Muscle of leg (tissue), 16 donors: ENCODE measurements at places on chromosomes 1 and 21.
A peak's percentile ranks its signal among the peaks of the same experiment; 100 is the strongest.

GRCh38 chr1:92964316-92964715, 3.1 kb upstream of the DIPK1A start:
- H3K36me3 ChIP-seq = no peaks in the 10 kb centered on the region
- DNase-seq = no peak
- no peak overlapping the region for H3K4me3 ChIP-seq
- H3K27me3 ChIP-seq = peaks cover 4% of the 10 kb centered on the region
- no peak overlapping the region for H3K27ac ChIP-seq

- DNase-seq = peak; percentile 36
- H3K4me3 ChIP-seq = no peak overlapping the region
- no peaks in the 10 kb centered on the region for H3K27me3 ChIP-seq
Observed at GRCh38 chr1:83910461-83910860, 88.5 kb downstream of the TTLL7 start.

DNA sequence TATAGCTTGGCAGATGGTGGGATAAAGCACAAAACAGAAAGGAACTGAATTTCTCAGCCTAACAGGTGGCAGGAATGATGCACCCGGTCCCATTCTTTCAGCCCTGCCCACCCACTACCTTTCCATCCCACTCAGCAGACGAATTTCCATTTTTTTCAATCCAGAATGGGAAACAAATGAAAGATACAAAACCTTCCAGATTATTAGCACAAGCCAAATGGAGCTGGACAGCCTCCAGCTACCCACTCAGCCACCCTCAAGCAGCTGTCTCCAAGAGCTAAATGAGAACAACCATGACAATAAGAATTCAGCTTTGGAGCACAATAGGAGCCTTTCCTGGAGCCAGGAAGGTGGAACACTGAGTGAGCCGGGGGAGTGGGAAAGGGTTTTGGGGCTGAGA, 96.3 kb upstream of the ST6GALNAC5 start:
- H3K27me3 ChIP-seq = no peaks in the 10 kb centered on the region
- peak; percentile 25 for DNase-seq
- no peaks in the 10 kb centered on the region for H3K36me3 ChIP-seq
- no peak overlapping the region for H3K4me3 ChIP-seq
- peaks cover 4% of the 10 kb centered on the region for H3K4me1 ChIP-seq
- no peak overlapping the region for H3K27ac ChIP-seq

- H3K4me1 ChIP-seq = no peaks in the 10 kb centered on the region
- no peaks in the 10 kb centered on the region for H3K36me3 ChIP-seq
- no peak for DNase-seq
- no peak overlapping the region for H3K4me3 ChIP-seq
- H3K27me3 ChIP-seq = no peaks in the 10 kb centered on the region
Observed at GRCh38 chr1:117653732-117654492, 48.1 kb downstream of the TENT5C start.

GRCh38 chr1:107926436-107927080, 38.4 kb downstream of the VAV3 start:
- no peak overlapping the region for H3K27ac ChIP-seq
- H3K36me3 ChIP-seq = no peaks in the 10 kb centered on the region
- no peaks in the 10 kb centered on the region for H3K4me1 ChIP-seq
- no peaks in the 10 kb centered on the region for H3K27me3 ChIP-seq

DNA sequence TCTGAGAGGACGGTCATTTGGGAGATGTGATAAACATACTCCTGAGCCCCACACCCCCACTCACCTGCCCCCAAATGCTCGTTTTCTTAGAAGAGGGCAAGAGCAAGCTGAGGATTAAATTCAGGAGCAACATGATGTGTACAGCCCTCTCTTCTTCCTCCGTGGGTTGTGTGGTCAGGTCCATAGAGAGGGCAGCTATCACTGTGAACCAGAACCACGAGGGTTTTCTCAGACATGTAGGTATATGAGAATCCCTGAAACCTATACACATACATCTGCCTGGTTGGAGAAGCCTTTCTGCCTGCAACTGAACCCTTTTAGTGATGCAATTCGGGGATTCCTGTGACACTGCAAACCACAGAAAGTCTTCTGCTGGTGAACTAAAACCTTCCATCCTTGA, 38.9 kb downstream of the PGM1 start:
- H3K4me3 ChIP-seq = no peak overlapping the region
- DNase-seq = no peak
- H3K27me3 ChIP-seq = no peaks in the 10 kb centered on the region

GRCh38 chr1:17018849-17019248, 7.1 kb upstream of the ATP13A2 start:
- no peak for DNase-seq
- H3K27me3 ChIP-seq = no peaks in the 10 kb centered on the region
- H3K36me3 ChIP-seq = peaks cover 57% of the 10 kb centered on the region

GRCh38 chr1:18485227-18485626, 4.5 kb downstream of the KLHDC7A start:
- H3K4me1 ChIP-seq = peaks cover 18% of the 10 kb centered on the region
- DNase-seq = no peak
- H3K4me3 ChIP-seq = no peak overlapping the region
- H3K27me3 ChIP-seq = peaks cover 6% of the 10 kb centered on the region

- no peak overlapping the region for H3K4me3 ChIP-seq
- no peaks in the 10 kb centered on the region for H3K27me3 ChIP-seq
- no peak for DNase-seq
- H3K27ac ChIP-seq = no peak overlapping the region
- no peaks in the 10 kb centered on the region for H3K36me3 ChIP-seq
- H3K4me1 ChIP-seq = no peaks in the 10 kb centered on the region
Observed at GRCh38 chr1:103424650-103425049, 100.8 kb upstream of the RNPC3 start.

GRCh38 chr1:208207388-208208131, 36.6 kb downstream of the PLXNA2 start:
- DNase-seq = peak; percentile 64
- peaks cover 53% of the 10 kb centered on the region for H3K4me1 ChIP-seq
- H3K4me3 ChIP-seq = no peak overlapping the region

GRCh38 chr1:226975259-226976250, 35.5 kb downstream of the COQ8A start:
- H3K27me3 ChIP-seq = no peaks in the 10 kb centered on the region
- no peak overlapping the region for H3K4me3 ChIP-seq
- peak overlapping the region; percentile 76 for H3K27ac ChIP-seq
- peaks cover 19% of the 10 kb centered on the region for H3K36me3 ChIP-seq
- peaks cover 51% of the 10 kb centered on the region for H3K4me1 ChIP-seq
- DNase-seq = no peak

- H3K4me3 ChIP-seq = no peak overlapping the region
- peak overlapping the region; percentile 86 for H3K27ac ChIP-seq
- DNase-seq = no peak
- peaks cover 58% of the 10 kb centered on the region for H3K36me3 ChIP-seq
- H3K27me3 ChIP-seq = no peaks in the 10 kb centered on the region
Observed at GRCh38 chr1:204464187-204464631, 30.4 kb downstream of the PIK3C2B start.

GRCh38 chr21:42566524-42567213, 53.0 kb downstream of the SLC37A1 start:
- H3K36me3 ChIP-seq = peaks cover 2% of the 10 kb centered on the region
- no peak for DNase-seq
- no peak overlapping the region for H3K27ac ChIP-seq
- peaks cover 2% of the 10 kb centered on the region for H3K27me3 ChIP-seq
- no peaks in the 10 kb centered on the region for H3K4me1 ChIP-seq
- no peak overlapping the region for H3K4me3 ChIP-seq

DNA sequence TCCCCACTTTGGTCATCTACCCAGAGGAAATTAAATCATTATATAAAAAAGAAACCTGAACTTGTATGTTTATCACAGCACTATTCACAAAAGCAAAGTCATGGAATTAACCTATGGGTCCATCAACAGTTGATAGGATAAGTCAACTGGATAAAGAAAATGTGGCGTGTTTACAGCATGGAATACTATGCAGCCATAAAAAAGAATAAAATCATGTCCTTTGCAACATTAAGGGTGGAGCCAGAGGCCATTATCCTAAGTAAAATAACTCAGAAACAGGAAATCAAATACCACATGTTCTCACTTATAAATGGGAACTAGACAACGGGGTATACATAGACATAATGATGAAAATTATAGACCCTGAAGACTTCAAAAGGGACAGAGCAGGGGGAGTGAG, 27.6 kb upstream of the KCNK1 start:
- peaks cover 7% of the 10 kb centered on the region for H3K27me3 ChIP-seq
- H3K4me3 ChIP-seq = no peak overlapping the region
- H3K27ac ChIP-seq = no peak overlapping the region
- no peak for DNase-seq
- H3K4me1 ChIP-seq = no peaks in the 10 kb centered on the region

DNA sequence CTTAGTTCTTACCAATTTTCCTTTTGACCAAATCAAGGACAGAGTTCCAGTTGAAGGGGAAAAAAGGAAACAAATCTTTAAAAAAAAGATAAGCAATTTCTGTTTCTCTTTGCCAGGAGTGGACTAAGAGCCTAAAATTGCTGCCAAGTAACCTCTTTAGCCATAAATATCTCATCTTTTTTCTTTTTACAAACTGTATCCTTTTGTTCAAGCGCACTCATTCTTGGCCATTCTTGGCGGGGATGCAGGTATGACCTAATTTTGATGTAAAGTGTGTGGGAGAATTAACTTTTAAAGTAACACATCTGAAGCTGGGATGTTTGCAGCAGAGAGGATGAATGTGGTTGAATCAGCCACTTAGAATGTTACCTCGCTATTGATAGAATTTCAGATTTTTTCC, 13.4 kb upstream of the KIF1B start:
- no peaks in the 10 kb centered on the region for H3K27me3 ChIP-seq
- no peak overlapping the region for H3K4me3 ChIP-seq
- peak; percentile 87 for DNase-seq
- H3K36me3 ChIP-seq = no peaks in the 10 kb centered on the region

GRCh38 chr1:29055160-29055559, 68.5 kb downstream of the TMEM200B start:
- peaks cover 4% of the 10 kb centered on the region for H3K4me1 ChIP-seq
- no peak overlapping the region for H3K27ac ChIP-seq
- no peaks in the 10 kb centered on the region for H3K36me3 ChIP-seq
- no peak overlapping the region for H3K4me3 ChIP-seq
- no peaks in the 10 kb centered on the region for H3K27me3 ChIP-seq
